ENCODE measurements at places on chromosomes 2 and 18.

DNA sequence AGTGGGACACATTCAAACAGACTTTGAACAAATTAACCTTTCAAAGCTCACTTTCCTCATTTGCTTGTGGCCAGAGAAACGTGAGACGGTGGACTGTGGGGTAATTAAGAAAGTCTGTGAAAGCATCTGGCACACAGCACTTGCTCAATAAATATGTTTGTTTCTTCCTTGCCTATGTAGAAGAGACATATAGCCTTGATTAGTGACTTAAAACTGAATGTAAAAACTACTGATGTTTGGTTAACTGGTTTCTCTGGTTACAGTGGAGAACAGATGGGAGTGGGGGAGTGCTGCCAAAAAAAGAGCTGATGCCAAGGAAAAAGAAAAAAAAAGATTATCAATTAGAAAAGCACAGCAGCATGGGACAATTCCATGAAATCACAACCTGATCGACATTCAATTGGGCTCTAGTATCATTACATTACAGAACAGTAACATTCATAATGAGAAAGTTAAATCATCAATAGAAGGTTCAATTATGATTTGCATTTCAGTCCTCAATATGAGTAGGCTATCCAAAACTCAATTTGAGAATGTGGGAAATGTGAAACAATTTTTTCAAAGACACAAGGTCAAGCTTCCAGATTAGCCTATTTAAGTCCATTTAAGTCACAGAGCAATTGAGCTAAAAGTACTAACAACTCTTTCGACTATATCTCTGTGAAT, 14.7 kb downstream of the CUL3 start:
- no peak for DNase-seq

DNA sequence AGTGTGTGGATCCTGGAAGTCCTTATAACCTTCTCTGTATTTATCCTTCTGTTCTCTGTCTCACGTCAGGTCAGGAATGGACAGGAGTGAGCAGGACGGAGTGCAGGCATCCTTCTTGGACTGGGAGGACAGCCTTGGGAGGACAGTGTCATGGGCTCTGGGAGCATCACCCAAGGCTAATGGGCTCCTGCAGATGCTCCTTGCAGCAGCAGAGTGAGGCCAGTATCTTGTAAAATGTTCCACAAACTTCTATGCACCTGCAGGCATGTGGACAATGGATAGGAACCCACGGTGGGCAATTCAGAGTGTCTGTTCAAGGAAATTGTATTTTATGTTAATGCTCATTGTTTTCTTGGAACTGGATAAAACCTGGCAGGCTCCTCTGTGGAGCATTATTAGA, 176.2 kb downstream of the RNF144A start:
- no peak for DNase-seq

GRCh38 chr2:15937105-15937881, 3.1 kb upstream of the MYCN start:
- no peak for DNase-seq

- no peak for DNase-seq
Measured at GRCh38 chr2:223868005-223868404, 30.6 kb upstream of the AP1S3 start.

- DNase-seq: no peak
Measured at GRCh38 chr2:137706786-137707613, 257.3 kb upstream of the HNMT start.

GRCh38 chr18:33184958-33185357, 255.6 kb downstream of the CCDC178 start:
- DNase-seq: no peak

GRCh38 chr2:191885098-191885497, 38.2 kb upstream of the CAVIN2 start:
- DNase-seq: no peak

DNA sequence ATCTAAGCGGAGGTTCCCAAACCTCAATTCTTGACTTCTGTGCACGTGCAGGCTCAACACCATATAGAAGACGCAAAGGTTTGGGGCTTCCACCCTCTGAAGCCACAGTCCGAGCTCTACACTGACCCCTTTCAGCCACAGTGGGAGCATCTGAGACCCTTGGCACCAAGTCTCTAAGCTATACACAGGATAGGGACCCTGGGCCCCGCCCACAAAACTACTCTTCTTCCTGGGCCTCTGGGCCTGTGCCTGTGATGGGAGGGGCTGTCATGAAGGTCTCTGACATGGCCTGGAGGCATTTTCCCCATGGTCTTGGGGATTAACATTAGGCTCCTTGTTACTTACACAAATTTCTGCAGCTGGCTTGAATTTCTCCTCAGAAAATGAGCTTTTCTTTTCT, 1374.1 kb upstream of the NXPH2 start:
- DNase-seq: no peak

- no peak for DNase-seq
Measured at GRCh38 chr18:2709316-2709715, 53.8 kb downstream of the SMCHD1 start.

- DNase-seq: no peak
Measured at GRCh38 chr2:28227498-28227897, 165.2 kb upstream of the FOSL2 start.

DNA sequence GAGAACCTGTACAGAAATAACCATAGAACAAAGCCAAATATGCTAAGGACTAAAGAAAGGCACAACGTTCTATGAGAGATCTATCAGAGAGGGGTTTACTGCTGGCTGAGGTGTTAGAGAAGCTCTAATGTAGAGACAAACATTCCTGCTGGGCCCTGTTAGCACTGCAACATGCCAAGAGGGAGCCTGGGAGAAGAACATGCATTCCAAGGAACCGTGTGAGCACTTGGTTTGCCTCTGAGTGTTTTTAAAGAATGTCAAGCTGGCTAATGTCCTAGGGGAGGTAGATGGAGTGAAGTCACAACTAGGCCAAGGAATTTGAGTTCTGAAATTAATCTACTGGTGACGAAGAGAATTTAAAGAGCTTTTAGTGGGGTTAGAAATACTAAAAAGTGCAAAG, 384.3 kb upstream of the LYPD1 start:
- DNase-seq: no peak

- no peak for DNase-seq
Measured at GRCh38 chr2:42516418-42516901, 22.7 kb upstream of the KCNG3 start.

- no peak for DNase-seq
Measured at GRCh38 chr18:9086624-9087023, 15.9 kb upstream of the NDUFV2 start.

GRCh38 chr18:2905854-2906703, 59.3 kb downstream of the EMILIN2 start:
- no peak for DNase-seq

DNA sequence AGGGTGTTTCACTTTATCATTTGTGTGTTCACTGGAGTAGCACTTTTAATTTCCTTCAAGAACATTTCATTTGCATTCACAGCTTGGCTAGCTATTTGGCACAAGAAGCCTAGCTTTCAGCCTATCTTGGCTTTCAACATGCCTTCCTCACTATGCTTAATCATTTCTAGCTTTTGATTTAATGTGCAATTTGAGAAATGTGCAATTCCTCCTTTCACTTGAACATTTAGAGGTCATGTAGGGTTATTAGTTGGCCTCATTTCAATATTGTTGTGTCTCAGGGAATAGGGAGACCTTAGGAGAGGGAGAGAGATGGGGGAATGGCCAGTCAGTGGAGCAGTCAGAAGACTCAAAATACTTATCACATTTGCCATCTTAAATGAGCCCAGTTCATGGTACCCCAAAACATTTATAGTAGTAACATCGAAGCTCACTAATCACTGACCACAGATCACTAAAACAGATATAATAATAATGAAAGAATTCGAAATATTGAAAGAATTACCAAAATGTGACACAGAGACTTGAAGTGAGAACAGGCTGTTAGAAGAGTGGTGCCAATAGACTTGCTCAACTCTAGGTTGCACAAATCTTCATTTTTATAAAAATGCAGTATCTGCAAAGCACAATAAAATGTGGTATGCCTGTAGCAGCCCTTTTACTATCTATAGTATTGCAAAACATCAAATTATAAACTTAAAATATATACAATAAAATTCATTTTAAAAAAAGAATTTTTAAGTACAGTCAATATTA, 561.2 kb downstream of the METTL4 start:
- no peak for DNase-seq

- no peak for DNase-seq
Measured at GRCh38 chr2:69278366-69278765, 108.7 kb downstream of the GFPT1 start.

Measured in activated CD8-positive, alpha-beta memory T cell treated with anti-CD3 and anti-CD28 coated beads for 4 hours (primary cell).